ENCODE measurements at places on chromosomes 7 and 10.

DNA sequence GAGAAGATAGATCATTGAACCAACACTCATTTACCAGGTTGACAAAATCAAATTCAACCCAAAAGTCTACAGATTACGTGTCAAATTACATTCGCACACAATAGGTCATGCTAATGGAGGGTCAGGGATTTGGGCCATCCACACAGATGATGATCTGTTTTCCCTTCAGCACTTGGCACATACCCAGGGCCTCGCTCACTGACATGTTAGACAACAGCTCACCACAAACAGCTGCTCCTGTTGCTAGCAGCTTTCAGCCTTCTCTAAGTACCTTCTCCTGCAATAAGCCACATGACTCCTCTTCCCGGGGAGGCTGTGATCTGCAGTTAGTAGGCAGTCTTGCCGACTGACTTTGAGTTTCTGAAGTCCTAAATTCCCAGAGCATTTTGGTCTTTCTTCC lies 18.4 kb downstream of the NKX2-3 start:
- DNase-seq, result no peak

DNA sequence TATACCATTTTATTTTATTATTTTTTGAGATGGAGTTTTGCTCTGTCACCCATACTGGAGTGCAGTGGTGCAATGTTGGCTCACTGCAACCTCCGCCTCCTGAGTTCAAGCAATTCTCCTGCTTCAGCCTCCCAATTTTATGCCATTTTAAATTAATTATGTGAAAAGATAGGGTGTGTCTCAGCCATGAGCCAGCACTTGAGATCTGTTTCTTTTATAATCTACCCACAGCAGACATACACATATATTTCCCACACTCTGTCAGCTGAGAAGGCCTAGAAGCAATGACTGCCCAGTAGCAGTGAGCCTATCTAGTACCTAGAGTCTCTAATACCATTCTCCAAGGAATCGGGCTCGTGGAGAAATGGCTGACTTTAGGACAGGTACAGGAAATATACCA lies 70.5 kb downstream of the ADAM12 start:
- no peak for DNase-seq

GRCh38 chr7:77958436-77958835 lies 159.9 kb downstream of the PHTF2 start:
- DNase-seq, result no peak

DNA sequence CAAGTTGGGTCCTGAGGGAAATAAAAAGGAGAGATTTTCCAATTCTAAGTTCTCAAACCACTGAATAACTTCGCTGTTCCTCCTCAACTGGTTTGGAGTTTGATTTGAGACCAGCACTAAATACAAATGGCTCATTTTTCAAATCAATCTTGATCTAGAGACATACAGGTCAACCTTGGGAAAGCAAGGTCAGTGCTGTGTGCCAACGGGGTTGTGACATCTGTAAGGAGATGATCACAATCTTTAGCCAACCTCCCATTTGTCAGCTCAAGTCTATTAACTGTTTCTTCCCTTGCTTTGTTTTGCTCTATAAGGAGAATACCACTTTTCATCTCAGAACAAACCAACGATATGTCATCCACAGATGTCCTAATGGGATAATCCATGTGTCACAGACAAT lies 131.1 kb downstream of the TAX1BP1 start:
- no peak for DNase-seq

GRCh38 chr10:104150139-104150538 lies 28.2 kb downstream of the SFR1 start:
- no peak for DNase-seq

DNA sequence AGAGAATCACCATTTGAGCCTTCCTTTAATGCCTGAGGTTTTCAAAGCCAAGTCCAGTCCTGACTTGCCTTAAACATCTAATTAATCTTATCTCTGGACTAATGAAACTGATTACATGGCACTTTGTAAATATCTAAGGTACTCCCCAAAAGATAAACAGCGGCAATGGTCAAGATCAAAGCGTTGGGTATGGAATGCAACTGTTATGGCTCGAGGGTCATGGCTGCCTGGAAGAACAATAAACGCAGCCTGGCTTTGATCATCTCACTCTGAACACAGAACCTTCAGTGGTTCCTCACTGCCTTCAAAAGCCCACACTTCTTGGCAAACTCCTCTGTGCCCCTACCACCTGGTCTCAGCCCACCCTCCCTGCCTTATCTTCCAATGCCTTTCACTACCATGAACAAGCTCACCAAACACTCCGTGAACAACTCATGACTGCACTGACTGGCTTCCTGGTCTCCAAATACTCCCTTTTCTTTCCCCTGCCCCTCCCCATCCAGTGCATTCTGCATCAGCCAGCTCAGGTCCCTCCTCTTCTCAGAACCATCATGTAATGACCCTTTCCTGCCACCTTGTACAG lies 150.2 kb upstream of the NFE2L3 start:
- DNase-seq, result no peak

GRCh38 chr7:15836041-15836440 lies 149.6 kb upstream of the MEOX2 start:
- no peak for DNase-seq

GRCh38 chr7:129914536-129915272 lies 38.1 kb downstream of the UBE2H start:
- DNase-seq, result no peak

- no peak for DNase-seq
Observed at GRCh38 chr10:29634764-29635625, at the start of gene SVIL. TSS of gene SVIL (minus strand) at chr10:29634971. CDS start at chr10:29555058, 79,913 bp downstream.

GRCh38 chr7:107450970-107451369 lies 18.9 kb upstream of the GPR22 start:
- no peak for DNase-seq

GRCh38 chr7:29463504-29464158 lies 100.0 kb upstream of the PRR15 start:
- DNase-seq, result no peak

DNA sequence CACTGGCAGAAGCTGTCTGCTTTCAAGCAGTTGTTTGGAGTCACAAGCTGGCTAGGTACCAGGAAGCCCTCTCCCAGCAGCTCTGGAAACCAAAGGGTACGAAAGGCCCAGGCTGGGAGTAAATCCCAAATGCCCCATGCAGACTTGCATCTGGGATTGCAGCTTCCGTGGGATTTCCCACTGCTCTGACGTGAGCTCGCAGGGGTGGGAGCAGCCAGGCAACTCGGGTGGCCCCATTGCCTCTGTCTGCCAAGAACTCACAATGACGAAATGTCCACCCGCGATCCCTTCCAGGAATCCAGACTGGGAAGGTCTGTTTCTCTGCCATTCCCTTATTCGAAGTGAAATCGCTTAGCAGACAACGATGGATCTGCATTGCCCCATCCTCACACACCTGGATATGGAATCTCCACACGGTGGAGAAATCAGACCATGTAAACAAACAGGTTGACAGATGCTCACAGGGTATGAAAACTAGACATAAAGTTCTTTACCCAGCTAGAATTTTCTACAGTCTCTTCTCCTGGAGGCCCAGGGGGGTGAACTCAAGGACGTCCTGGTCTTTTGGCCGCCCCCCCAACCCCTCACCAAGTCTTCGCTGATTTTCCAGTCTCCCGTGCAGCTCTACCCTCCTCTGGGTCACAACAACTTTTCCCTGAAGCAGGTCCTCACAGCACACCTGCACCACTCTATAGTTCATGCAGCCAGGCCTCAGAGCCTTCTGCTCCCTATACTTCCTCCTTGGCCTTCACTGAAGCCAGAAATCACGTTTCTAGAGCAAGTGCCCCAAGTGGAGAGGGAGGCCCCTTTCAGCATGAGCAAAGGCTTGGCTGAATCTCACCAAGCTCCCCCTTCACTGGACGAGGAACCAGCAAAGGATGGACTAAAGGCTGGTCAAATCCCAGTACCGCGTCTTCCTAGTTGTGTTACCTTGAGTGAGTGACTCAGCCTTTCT lies 20.0 kb downstream of the SH3PXD2A start:
- no peak for DNase-seq

DNA sequence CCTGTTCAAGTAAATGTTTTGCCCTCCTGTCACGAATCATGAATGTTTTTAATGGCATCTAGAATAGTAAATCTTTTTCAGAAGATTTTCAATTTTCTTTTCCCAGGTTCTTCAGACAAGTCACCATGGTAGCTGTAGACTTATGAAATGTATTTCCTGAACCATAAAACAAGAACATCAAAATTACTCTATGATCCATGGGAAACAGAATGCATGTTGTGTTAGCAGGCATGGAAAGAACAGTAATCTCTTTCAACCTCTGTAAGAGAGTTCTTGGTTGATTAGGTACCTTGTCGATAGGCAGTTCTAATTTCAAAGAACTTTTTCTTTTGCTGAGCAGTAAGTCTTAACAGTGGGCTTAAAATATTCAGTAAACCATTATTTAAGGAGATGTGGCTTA lies 17.6 kb downstream of the AKR1C1 start:
- no peak for DNase-seq

GRCh38 chr7:158706273-158706704 lies 1.7 kb upstream of the NCAPG2 start:
- no peak for DNase-seq

DNA sequence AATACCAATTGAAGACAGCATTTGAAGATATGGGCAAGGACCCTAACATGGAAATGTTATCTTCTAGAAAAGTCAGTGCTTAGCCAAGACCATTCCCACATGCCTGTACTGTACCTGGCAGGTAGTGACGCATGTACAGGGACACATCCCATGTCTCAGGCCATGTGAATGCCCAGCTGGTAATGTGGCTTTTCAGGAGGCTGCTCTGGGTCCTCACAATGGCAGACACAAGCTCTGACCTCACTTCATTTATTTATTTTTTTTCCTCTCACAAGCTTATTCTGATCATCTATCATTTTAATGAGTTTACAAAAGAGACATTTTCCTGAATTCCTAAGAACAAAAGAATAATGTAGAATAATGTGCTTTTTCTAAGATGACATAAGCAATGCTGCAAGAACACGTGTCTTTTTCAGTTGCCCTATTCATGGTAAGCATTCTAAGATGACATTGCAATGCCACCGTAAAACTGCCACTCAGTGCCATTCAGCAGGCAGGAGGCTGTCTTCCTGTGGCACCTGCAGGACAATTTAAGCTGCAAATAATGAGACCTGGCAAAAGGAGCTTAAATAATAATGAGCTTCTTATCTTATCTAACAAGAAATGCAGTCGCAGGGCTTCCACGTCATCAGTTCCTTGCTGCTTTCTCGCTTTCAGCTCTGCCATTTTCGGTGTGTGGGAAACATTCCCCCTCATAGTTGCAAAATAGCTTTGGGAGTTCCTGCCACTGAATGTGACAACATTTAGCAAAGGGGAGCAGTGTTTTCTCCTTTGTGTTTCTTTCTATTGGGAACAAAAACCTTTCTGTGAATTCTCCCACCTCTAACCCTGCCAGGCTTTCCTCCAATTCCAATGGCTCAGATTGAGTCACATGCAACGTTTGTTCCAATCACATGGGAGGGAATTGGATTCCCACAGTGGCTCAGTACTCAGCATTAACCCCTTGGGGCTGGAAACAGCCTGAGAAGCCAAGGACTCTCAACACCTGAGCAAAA lies 113.0 kb downstream of the SEC23IP start:
- no peak for DNase-seq

GRCh38 chr7:101235050-101235449 lies 2.6 kb downstream of the CLDN15 start:
- DNase-seq, result no peak

- no peak for DNase-seq
Observed at GRCh38 chr7:8386926-8387550, 46.4 kb upstream of the NXPH1 start.
